ENCODE measurements at places on chromosomes 11 and 22.

GRCh38 chr11:66691311-66691980 is 13.8 kb upstream of the RBM4B start:
- no peak for DNase-seq

- no peak for DNase-seq
Observed at GRCh38 chr11:65429724-65430405, 7.3 kb downstream of the NEAT1 start.

DNA sequence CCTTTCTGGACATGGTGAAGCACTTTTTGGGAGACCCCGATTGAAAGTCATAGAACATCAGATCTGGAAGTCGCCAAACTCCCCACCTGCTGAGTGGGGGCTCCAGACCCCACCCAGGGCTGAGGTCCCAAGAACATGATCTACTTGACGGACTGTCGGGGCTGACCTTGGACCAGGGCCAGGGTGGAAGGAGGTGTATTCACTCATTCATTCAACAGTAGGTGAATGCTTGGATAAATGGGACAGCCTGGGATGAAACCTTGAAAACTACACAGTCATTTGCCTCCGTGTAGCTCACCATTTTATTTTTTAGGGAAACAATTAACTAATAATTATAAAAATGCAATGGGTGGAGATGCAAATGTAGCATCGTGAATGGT is 629.0 kb downstream of the BRD1 start:
- no peak for DNase-seq

DNA sequence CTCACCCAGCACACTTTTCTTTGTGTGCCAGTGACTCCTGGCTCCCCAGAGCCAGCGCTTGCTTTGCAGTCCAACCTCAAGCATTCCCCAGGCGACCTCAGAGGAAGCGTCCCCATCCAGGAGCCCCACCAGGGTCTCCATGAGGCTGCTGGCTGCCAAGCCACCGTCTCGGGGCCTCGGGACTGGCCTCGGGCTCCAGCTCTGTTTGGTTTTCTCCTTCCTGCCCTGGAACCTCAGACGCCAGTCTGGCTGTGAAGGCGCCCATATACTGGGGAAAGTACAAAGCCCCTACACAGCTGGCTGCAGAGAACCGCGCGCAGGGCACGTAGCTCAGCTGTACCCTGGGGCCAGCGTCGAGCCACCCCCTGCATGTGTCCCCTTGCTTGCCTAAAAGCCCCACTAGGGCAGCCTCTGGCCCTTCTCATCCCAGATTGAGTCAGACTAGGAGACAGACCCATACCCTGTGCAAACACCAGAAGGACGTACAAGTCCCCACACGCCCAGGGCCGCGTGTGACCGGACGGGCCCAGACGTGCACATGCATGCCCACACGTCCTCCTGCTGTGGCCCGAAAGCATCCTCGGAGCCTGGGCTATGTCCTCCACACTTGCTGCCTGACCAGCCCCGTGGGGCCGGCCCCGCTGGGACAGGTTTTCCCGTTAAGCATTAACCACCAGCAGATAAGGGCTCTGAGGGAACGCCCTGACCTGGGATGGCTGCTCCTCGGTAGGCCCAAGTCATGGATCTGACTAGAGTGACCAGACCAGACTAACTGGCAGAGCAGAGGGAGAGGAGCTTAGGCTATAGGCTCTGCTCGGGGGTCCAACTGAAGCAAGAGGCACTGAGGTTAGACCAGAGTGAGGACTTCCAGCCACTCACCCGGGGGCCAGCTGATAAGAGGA is 4.2 kb upstream of the SYT8 start:
- DNase-seq: no peak

GRCh38 chr11:18650859-18651557 is 16.9 kb upstream of the SPTY2D1 start:
- peak; percentile 66 for DNase-seq

GRCh38 chr11:114258696-114259095 is 37.5 kb upstream of the NNMT start:
- no peak for DNase-seq

DNA sequence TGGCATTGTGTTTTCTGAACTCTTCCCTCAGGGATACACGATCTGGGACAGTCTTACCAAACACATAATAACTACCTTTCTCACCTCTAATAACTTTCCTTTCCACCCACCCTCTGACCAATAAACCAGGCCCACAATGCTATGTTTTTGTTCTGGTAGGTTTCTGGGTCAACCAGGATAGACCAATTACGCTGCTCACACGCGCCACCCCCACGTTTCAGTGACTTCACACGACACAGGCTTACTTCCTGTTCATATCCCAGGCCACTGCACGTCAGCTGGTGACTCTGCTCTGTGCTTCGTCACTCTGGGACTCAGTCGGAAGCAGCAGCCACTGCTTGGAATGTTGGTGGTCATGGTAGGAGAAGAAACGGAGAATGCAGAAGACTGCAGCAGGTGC is 2.5 kb downstream of the KRTAP5-4 start:
- DNase-seq: no peak

DNA sequence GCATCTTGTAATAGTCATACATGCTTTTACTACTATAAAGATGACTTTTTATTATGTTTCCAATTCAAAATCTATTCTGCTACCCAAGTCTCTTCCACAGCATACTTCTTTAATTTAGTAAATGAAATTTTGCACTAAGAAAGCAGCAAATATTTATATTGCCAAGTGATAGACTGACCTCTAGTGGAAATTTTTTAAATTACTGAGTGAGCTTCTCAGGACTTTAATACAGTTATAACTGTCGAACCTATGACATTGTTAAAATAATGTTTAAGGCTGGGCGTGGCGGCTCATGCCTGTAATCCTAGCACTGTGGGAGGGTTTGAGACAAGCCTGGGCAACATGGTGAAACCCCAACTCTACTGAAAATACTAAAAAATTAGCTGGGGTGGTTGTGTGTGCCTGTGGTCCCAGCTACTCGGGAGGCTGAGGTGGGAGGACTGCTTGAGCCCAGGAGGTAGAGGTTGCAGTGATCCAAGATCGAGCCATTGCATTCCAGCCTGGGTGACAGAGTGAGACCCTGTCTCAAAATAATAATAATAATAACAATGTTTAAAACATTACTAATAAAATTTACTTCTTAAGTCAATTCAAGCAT is 27.3 kb downstream of the STK33 start:
- DNase-seq: no peak

DNA sequence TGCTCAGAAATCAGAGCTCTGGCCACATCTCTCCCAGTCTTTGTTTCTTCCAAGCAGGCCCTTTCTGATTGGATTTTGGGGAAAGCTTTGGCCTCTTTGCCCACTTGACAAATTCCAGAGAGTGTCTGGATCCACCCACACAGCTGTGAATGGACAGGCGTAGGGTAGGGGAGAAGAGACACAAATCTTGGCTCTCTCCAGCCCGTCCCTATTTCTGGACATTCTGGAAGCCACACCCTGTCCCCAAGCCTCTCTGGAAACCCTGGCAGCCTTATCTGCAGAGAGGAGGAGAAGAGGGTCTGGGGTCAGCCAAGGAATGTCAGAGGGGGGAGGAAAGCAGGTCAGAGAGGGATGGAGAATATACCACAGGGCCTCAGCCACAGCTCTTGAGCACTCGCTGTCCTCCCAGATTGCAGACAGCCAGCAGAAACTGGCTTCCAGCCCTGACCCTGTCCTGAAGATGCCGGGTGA is 59.5 kb upstream of the WNT11 start:
- DNase-seq: no peak

GRCh38 chr22:49659281-49659923 is 168.3 kb downstream of the BRD1 start:
- no peak for DNase-seq

DNA sequence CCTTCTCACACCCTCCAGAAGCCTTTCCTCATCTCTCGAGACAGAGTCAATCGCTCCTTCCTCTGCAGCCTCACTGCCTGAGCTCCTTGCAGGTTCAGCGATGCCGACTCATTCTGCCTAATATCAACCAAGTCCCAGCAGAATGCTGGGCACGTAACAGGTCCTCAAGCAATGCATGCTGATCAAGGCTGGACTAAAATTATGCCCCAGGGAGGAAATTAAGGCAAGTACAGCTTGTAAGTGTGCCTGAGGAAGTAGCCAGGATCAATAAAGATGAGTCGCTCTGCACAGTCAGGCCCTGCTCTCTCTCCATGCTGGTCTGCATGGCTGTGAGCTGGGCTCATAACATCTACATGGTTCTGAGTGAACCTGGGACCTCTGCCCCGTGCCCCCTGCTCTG is 25.6 kb upstream of the NRIP3 start:
- no peak for DNase-seq

- no peak for DNase-seq
Observed at GRCh38 chr11:74014880-74015279, 6.0 kb upstream of the UCP3 start.

GRCh38 chr22:18130018-18130417 is 19.4 kb downstream of the TUBA8 start:
- no peak for DNase-seq

- DNase-seq: no peak
Observed at GRCh38 chr11:61526956-61527731, 18.6 kb downstream of the LRRC10B start.

- no peak for DNase-seq
Observed at GRCh38 chr11:120298461-120298860, 26.6 kb upstream of the TLCD5 start.

DNA sequence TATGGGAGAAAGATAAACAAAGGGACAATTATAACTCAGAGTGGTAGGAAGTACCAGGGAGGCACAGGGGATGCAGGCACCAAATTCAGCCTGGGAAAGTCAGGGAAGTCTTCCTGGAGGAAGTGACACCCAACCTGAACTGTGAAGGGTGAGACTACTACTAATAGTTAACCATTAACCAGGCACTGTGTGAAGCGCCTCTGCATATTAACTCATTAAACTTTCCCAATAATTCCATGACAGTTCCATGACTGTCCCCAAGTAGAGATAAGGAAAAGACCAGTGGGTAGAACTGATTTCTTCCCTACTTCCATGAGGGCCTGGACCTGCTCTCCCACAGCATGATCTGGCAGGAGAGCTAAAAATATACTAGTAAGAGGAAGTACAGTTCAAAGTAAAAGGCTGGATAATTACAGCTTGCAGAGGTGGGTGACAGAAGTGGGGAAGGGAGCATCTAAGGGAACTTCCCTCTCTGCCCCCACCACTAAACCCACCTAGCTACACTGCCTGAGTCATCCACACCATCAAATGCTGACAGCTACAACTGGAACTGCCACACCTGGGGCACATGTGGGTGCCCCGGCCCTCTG is 4.7 kb upstream of the AP1B1 start:
- no peak for DNase-seq

DNA sequence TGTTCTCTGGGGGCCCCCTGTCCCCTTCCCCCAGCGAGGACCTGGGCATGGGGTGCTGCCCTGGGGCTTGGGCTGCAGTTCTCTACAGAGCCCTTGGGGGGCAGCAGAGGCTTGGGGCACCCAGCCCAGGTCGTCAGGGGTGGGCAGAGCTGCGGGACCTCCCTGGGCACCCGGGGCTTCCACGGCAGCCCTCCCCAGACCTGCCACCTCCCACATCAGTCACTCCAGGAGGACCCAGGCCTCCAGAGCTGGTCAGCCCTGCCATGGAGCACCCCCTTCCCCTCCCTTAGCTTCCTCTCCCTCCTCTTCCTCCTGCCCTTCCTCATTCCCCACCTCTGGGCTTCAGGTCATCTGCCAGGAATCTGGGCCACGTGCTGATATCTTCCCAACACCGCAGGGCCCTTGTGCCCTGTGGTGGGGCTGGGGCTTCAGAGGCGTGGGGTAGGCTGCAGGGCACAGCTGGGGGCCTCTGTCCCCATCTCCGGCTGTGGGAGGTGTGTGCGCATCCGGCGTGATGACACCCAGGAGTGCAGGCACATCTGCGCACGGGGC is 5.8 kb downstream of the TSPAN4 start:
- DNase-seq: peak; percentile 75

GRCh38 chr11:8873741-8874405 is 37.1 kb upstream of the AKIP1 start:
- no peak for DNase-seq

GRCh38 chr11:130617001-130617400 is 168.6 kb downstream of the ADAMTS15 start:
- no peak for DNase-seq

DNA sequence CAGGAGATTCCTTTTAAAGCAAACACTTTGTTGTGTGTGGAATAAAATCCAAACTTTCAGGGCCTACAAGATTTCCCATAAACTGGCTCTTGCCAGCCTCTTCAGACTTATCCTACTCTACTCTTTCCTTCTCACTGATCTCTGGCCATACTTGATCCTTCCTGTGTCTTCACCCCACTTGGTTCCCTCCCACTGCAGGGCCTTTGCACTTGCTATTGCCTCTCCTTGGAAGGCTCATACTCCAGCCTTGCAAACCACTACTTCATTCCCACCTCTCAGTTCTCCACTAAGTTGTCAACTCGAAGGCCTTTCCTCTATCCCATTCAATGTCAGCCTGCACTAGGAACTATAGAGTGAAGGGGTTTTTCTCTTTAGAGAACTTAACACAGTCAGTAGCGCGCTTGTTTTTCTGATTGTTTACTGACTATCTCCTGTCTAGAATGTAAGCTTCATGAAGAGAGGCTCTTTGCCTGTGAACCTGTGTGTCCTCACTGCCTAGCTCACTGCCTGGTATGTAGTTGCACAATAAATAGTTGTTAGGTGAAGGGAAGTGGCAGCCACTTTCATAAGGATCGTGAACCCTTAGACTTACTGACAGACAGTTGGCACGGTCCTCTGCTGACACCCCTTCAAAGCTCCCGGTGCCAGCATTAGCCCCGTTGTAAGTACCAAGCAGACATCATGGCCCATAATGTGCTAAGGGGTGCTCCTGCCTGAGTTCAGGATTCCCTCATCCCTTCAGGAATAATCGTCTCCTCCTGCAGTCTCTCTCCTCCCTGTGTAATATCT is 833 bp upstream of the ME3 start:
- DNase-seq: no peak

- peak; percentile 76 for DNase-seq
Observed at GRCh38 chr11:35404388-35404775, 15.0 kb downstream of the SLC1A2 start.

GRCh38 chr11:14445542-14446530 is 53.8 kb downstream of the COPB1 start:
- DNase-seq: no peak

DNA sequence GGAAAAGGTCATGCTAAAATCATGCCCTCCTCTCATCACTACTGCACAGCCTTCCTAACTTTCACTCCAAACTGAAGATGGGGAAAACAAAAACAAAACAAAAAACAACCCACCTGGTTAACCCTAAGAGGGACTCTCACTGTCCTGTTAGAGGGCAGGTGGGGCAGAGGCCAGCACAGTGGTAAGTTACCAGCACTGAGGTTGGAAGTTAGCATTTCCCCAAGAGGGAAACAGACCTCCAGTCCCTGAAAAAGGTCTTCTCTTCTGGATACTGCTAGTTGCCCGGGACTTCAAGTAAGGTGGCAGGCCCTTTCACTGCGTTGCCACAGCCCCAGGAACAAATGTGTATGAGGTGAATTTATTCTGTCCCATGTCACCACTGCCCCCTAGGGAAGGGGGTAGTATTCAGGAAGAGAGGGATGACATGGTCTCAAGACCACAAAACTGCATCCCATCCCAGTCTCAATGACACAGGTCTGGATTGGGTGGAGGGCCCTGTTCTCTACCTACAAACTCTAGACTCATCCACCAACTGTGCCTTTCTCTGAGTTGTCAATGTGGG is 792 bp upstream of the ADAMTS8 start:
- DNase-seq: no peak

GRCh38 chr11:46601129-46601528 is 7.3 kb upstream of the AMBRA1 start:
- DNase-seq: no peak

- no peak for DNase-seq
Observed at GRCh38 chr11:105152021-105152512, 12.5 kb upstream of the CARD18 start.

- no peak for DNase-seq
Observed at GRCh38 chr11:36010010-36010740, 66.3 kb downstream of the LDLRAD3 start.
